NCI-H1105 treated with DMSO at 0.1 percent for 48 hours (cell line): ENCODE measurements at places on chromosomes 11 and 22.
A peak's percentile ranks its signal among the peaks of the same experiment; 100 is the strongest.

DNA sequence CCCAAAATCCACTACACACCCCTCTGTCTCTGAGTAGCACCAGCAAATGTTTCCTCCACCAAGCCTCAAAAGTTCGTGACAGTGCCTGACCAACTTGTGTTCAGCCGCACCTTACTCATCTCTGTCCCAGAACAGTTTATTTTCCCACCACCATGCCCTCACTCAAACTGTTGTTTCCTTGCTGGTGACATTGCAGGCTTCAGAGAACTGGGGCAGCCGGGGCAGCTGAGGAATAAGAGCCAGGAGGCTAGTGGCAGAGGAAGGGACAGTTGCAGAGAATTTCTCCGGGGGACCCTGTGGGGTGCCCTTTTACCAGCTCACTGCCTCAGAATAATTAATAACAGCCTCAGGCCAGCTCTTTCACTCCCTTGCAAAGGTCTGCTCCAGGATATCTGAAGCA, 709 bp upstream of the KCNE3 start:
- DNase-seq = no peak

GRCh38 chr11:112523477-112523876, 262.8 kb upstream of the PLET1 start:
- DNase-seq = no peak

GRCh38 chr22:50141891-50142363, 28.6 kb upstream of the PANX2 start:
- peak; percentile 14 for DNase-seq

DNA sequence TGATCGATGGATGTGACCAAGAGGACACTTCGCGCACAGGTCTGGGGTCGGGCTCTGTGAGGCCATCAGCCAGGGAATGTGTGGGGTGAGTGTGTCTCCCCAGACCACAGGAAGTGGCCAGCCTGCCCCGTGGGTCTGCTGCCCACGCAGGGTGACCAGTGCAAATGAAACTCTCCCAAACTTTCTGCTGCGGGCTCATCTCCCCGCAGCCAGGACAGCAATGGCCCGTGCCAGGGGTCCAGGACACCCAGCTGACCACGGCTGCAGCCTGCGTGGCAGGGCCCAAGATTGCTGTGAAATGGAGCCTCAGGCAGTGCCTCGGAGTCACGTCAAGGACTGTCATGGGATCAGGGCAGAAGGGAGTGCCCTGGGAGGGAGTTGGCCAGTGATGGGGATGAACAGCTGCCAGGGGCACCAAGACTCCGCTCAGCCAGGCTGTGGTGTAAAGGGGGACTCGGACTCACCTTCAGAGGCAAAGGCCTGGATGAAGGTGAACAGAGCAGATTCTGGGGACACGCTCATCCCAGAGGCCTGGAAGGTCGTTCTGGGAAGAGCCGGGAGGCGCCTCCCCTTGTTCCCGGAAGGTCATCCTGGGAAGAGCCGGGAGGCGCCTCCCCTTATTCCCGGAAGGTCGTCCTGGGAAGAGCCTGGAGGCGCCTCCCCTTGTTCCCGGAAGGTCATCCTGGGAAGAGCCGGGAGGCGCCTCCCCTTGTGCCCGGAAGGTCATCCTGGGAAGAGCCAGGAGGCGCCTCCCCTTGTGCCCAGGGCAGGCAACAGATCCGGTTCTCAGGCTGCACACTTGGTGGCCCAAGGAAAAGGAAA, 252.6 kb downstream of the BRD1 start:
- DNase-seq = no peak

- DNase-seq = peak; percentile 84
Measured at GRCh38 chr11:61971248-61972111, 4.0 kb upstream of the FTH1 start.

DNA sequence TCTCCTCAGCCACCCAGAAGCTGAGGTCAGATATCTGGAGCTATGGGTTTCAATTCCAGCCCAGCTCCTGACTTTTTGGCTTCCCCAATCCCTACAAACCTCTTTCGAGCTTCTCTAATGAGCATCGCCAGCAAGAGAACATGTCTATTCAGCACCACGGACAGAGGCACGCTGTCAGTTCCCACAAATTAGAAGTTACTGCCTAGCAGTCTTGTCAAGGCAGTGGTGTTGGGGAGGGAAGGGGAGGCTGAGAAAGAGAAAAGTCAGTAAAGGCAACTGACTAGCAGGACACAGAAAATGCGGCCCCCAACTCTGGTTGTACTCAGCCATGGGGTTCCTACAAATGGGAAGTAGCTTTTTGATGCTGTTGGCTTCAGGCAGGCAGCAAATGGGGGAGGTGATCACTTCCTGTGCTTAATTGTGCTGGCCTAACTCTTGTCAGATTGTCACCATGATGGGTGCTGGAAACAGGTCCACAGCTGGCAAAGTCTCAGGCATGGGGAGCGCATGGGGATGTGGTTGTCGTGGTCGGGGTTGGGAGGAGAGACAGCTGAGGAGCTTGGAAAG, 205.9 kb downstream of the ST3GAL4 start:
- DNase-seq = no peak

GRCh38 chr11:35682230-35683173, 19.9 kb downstream of the TRIM44 start:
- peak; percentile 87 for DNase-seq

DNA sequence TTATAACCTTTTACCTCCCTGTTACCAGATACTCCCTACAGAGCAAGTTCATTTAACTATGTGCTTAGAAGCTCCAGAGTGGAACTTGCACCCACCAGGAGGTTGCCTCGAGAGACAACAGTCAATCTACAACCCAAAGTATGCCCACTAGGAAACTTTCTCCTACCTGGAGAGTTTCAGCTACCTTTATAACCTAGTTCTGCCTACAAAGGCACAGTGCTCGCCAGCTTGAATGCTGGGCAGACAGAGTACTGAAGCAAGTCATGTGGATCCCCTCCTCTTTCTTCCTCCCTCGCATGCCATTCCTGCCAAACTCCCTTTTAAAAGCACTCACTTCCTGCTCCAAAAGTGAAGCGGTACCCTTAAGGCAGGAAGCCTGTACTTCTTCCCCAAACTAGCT, 258.9 kb downstream of the SWAP70 start:
- no peak for DNase-seq

- no peak for DNase-seq
Measured at GRCh38 chr11:119832202-119832935, 103.4 kb upstream of the NECTIN1 start.

DNA sequence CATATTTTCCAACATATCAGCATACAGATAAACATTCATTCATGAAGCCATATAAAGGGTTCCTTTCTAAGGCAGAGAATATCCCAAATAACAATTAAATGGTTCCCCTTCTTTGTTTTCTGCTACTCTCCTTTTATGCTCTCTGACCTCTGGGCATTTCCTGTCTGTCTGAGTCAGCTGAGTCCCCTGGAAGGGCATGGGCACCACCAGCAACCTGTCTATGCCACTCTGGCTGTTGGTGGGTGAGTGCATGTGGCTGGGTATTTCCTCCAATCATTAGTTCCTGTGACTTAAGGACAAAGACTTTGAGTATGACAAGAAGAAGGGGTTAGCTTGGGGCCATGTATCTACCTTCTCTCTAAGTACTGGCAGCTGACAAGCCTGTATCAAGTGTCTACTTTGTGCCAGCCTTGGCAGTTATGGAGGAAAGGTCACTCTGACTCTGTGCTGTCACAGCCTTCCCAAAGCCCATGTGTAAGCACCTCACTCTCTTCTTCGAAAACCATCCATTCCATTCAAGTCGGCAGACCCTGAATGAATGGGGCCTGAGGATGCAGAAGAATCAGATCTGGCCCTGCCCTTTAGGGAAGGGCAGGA, 86.3 kb upstream of the PHOX2A start:
- no peak for DNase-seq

- no peak for DNase-seq
Measured at GRCh38 chr11:67556244-67556643, 27.4 kb upstream of the GSTP1 start.

GRCh38 chr11:16403448-16403803, 47.1 kb upstream of the SOX6 start:
- DNase-seq = no peak

DNA sequence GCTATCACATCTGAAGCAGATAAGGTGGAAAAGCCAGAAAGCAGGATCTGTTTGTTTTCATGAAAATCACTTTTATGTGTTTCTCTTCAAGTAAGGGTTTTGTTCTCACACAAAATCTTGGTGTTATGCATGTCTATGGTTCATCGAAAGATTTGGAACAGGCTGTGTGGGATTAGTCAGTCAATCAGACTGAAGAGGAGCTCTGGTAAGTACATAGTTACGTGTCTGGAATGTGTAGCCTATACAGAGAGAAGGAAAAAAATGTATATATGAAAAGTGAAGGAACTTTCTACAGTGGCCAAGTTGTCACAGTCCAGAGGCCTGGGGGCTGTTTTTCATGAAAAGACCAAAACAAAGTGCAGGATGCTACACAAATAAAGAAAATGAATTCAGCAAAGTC, 156.7 kb downstream of the CNTN5 start:
- DNase-seq = no peak

- no peak for DNase-seq
Measured at GRCh38 chr11:46386674-46387073, 4.9 kb downstream of the CHRM4 start.

DNA sequence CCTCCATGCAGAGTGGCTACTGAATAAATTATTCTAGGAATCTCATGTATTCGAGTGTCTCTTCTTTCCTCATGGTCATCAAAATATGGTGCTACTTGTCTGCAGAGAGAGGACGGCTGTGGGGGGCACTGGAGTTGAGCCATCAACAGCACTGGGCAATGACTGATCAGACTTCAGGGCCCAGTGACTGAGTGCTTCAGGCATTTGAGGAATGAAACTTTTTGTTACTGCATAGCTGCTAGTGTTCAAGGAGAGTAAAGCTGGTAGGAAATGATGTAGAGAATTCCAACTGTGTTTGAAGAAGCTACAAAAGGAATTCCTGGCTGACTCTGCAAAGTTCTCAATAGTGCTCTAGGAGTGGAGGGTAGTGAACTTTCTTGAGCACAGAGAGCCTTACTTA, 277.7 kb downstream of the CADM1 start:
- no peak for DNase-seq

DNA sequence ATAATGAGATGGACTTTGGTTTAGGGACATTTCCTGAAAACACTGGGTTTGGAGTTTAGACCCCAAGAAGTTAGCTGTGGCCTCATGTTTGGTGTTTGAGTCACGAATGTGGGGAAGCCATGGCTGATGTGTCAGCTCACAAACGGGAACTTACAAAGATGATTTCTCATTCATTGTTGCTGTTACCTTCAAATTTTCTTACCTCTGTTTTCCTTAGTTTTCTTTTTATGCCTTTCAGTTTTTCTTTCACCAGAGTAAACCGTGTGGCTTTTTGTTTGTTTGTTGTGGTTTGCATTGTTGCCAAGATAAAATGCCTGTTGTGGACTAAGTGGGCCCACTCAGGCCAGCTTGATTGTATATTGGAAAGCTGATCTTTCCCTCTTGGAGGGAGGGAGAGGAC, 89.1 kb downstream of the SWAP70 start:
- no peak for DNase-seq

DNA sequence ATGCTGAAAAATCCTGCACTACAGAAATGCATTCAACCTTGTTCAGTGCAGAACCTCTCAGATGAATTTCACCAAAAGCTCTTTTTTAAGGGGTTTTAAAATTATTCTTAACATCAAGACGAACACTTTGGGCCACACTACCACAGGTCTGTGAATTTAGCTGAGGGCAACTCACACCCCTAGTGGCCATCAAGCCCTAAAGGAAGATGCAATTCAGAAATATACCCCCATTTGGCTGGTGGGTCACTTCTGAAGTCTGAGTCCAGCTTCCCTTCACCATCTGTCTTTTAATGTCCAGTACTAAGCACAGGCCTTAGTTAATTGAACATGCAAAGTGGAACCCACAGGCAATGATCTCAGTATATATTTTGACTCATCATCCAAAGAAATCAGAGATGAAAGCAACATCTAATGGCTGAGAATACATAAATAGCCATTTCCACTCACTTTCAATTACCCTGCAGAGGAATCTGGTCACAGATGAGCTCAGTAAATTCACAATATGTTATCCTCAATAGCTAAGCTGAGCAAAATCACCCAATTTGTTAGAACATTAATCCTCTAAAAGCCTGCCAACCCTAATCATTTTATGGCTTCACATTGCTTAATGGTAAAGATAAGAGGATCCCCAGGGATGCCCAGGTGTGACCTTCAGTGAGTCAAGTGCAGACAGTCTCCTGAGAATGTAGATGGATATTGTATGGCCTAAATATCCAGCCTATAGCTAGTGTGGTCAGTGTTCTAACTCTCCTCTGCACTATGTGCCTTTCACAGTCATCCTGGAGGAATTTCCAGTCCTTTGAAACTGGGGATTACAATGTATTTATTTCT, 50.3 kb downstream of the FAM76B start:
- DNase-seq = no peak

DNA sequence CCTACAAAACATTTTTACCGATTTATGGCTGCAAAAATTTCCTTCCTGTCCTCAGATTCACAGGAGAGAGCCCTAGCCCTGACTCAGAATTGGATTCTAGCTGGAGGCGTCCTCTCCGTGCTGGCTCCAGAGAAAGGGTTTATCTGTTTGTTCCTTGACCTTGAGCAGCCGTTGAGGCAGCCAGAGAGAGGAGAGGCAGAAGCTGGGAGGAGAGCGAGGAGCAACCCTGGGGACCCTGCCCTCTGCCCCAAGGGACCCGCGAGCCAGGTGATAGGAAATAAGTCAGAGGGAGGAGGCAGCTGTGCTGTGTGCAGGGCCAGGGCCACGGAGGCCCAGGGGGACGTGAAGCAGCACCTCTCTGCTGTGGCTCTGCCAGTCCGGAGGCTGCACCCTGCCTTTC, 75.6 kb downstream of the IGLL1 start:
- no peak for DNase-seq

DNA sequence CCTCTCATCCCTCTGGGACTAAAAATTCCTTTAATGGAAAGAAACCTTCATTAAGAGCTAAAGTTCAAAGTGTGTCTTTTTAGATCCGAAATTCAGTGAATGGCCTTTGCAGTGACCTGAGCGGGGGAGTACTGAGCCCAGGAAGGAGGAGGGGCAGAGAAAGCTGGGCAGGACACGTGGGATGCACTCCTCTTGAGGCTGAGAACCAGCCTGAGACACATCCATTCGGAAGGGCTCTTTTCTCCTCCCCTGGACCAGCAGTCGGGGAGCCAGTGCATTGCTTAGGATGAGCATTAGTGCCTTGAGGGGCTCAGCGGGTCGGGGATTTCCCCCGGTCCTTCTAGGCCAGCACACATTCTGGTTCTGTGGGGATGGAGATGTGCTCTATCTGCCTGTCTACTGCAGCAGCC, 258.9 kb upstream of the B3GAT1 start:
- no peak for DNase-seq

DNA sequence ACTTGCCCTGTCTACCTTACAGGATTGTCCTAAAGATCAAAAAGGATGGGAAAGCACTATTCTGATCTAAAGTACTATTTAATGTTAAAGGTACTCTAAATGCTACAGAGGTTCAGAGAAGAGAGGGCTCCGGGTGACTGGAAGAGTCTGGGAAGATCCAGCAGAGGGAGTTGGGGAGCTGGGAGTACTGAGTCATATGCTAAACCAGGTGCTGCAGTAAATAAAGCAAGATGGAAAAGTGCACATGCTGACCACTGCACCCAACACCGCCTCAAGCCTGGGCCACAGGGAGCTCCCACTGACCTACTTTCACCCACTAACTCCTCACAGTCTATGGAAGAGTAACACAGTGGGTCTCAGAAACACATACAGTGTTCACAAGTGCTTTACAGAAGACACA, 49.3 kb downstream of the WT1 start:
- DNase-seq = peak; percentile 3

GRCh38 chr22:32574958-32575910, 100.6 kb downstream of the FBXO7 start:
- peak; percentile 33 for DNase-seq

GRCh38 chr22:44389926-44390612, 77.3 kb upstream of the SHISAL1 start:
- DNase-seq = no peak
